ENCODE measurements at places on chromosomes 6 and 20. TPM values are rescaled to one million over a fixed set of nuclear protein-coding genes. Genes with fewer than 3 reads are reported as not detected.

- DNase-seq = peak; percentile 42
These were observed 70.7 kb downstream of the MYB start for GRCh38 chr6:135251498-135252441.

GRCh38 chr6:92566632-92567031, 852.7 kb downstream of the EPHA7 start:
- no peak for DNase-seq

- DNase-seq = no peak
These were observed 351.9 kb upstream of the PRND start for GRCh38 chr20:4369798-4370124.

Gene AURKA
- 22.9 TPM for total RNA-seq

Gene RBPJL
- not detected for total RNA-seq

Gene CLVS2
- not detected for total RNA-seq
